Hematopoietic multipotent progenitor cell treated with erythropoietin and hydrocortisone succinate and interleukin-3 and kit ligand, for 4 days (in vitro differentiated cells): ENCODE measurements at places on chromosomes 7 and 10.

GRCh38 chr10:86733260-86733671 lies 23.2 kb upstream of the BMPR1A start:
- DNase-seq: no peak

DNA sequence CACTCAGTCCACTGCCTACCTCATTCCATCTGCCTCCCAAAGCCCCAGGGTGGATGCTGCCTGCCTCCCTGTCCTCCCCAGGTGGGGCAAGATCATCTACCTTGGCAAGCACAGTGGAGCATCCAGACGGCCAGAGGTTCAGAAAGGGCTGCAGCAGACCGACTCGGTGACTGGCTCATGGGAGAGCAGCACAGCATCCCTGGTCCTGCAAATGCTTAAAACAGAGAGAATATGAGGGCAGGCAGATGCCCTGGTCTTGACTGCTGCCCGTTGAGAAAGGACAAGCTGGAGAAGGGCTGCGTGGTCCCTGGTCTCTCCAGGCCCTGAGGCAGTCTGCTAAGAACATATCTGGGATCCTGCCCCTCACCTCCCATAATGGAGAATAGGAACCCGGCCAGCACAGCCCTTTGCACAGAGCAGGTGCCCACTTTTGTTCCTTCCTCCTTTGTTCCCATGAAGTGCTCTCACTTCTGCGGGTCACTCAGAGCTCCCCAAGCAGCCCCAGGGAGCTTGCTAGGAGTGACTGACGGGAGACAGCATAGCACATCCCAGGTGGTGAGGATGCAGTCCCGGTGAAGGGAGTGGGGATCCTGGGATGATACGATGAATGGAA lies 1.4 kb downstream of the HPS1 start:
- DNase-seq: no peak

- peak; percentile 91 for DNase-seq
Observed at GRCh38 chr10:102643336-102644065, 778 bp upstream of the TRIM8 start.

GRCh38 chr7:84895563-84895962 lies 291.3 kb downstream of the SEMA3D start:
- no peak for DNase-seq

GRCh38 chr10:114544045-114544659 lies 113.9 kb downstream of the ABLIM1 start:
- peak; percentile 68 for DNase-seq

DNA sequence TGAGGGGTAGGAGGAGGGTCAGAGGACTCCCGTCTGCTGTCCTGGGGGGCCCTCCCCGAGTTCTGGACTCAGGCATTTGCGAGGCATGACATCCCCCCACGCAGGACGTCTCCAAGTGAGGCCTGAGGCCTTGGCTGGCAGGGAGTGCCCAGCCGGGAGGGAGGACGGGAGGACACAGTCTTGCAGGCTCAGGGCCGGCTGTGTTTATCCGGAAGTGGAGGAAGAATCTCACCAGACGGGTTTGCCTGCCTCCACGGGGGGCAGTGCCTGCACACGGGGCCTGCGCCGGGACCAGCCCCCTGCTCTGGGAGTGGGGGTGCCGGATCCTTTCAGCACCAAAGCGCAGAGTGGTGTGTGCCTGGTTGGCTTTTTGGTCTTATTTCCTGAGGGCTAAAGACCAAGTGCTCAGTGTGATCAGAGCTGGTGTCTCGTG lies 10.9 kb downstream of the PWWP2B start:
- peak; percentile 80 for DNase-seq

GRCh38 chr10:5445006-5445405 lies 32.6 kb downstream of the NET1 start:
- DNase-seq: no peak

GRCh38 chr10:62527019-62527827 lies 153.1 kb downstream of the ZNF365 start:
- DNase-seq: no peak

DNA sequence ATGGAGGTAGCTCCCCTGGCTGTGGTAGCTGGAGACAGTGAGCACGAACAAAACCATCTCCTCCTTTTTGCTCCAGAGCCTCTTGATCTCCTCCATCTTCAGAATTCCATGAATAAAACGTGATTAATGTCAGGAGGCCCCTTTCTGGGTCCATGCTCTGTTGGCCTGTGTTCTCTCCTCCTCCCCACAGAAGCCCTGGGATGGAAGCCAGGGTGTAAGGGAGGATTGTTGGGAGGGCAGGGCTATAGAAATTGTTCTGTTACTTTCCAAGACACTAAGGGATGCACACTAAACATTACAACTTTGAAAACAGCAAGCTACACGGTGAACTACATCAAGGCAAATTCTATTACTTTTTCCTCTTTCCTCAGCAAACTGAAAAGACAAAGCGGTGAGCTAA lies 96.3 kb downstream of the RNF216 start:
- DNase-seq: no peak

GRCh38 chr10:27547047-27547446 lies 42.9 kb downstream of the RAB18 start:
- no peak for DNase-seq

DNA sequence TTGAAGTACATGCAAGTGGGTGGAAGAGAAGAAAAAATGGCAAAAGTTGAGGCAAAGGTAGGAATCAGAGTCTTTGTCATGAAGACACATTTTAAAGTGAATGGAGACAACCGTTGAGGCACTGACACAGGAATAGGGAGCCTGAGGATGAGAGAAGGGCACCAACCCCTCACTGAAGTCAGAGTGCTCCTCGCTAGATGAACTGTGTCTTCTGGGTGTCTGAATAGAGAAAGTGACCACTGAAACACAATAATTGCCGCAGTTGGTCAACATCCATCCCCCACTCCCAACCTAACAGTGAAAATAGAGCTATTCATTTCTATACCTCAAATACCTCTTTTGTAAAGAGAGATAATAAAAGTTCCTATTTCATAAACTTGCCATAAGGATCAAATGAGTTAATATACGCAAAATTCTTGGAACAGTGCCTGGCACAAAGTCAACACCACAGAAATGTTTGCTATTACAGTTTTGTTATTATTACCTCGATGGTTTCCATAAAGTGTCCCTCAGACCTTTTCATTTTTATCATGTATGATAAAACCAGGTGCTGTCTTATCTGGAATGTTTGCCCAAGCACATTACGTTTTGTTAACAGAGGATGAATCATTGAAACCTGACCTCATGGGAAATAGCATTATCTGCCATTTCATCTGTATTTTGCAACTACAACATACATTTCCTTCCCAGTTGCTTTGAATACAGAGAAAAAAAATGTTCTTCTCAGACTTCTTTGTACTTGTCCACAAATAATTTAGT lies 61.8 kb upstream of the SP4 start:
- peak; percentile 55 for DNase-seq

GRCh38 chr7:55336540-55336939 lies 28.6 kb upstream of the LANCL2 start:
- DNase-seq: no peak

DNA sequence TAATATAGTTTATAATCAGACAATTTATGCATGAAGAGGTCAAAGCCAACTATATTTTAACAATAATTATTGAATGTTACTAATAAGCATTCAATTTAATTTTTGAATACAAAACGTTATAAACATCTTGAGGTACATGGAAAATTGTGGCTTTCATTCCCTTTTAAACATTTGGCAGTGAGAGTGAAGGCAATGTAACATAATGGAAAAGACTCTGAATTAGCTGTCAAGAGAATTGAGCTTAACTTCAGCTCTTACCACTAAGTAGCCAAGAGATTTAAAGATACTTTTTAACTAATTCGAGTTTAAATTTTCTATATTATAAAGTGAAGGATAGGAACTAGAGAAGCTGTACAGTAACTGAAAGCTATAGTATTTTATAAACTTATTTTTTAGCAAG lies 98.6 kb downstream of the SEMA3A start:
- DNase-seq: no peak

- peak; percentile 78 for DNase-seq
Observed at GRCh38 chr10:69101451-69102095, 13.7 kb downstream of the SRGN start.

GRCh38 chr10:53314876-53315275 lies 542.3 kb upstream of the MBL2 start:
- peak; percentile 7 for DNase-seq

DNA sequence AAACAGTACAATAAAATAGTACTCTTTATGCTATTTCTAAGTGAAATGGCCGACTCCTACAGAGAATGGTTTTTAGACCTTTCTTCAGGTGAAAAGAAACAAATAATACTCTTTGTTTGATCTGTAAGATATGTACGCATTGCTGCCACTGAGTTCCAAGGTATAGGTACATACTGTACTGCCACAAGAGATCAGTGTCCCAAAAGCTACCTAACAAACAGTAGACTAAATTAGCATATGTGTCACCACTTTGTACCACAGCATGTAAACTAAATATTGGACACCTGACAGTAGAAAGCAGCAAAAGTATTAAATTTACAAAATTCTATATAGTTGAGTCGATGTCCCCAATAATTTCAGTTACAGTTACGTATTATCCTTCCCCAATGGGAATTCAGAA lies 14.4 kb downstream of the MTPN start:
- no peak for DNase-seq

DNA sequence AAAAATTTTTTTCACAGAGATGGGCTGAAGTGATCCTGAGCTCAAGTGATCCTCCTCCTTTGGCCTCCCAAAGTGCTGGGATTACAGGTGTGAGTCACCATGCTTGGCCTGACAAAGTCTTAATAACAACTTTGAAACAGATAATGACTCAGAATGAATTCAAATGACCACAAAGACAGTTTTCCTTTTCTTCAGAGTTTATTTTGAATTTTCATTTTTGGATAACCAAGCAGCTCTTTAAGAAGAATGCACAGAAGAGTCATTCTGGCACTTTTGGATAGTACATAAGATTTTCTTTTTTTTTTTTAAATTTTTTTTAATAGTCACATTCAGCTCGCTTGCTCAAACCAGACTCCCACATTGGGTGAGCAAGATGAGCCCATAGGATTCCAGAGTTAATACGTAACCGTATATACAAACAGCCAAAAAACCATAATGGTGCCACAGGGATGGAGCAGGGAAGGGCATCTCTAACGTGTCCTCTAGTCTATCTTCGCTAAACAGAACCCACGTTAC lies 43.0 kb upstream of the NMT2 start:
- DNase-seq: no peak

GRCh38 chr10:88853155-88853881 lies 1.7 kb upstream of the ANKRD22 start:
- peak; percentile 75 for DNase-seq
